ENCODE measurements at places on chromosomes 11 and 22.

- DNase-seq: no peak
Measured at GRCh38 chr22:34776817-34777216, 289.1 kb upstream of the ISX start.

- DNase-seq: no peak
Measured at GRCh38 chr22:36395055-36395849, 7.5 kb upstream of the MYH9 start.

DNA sequence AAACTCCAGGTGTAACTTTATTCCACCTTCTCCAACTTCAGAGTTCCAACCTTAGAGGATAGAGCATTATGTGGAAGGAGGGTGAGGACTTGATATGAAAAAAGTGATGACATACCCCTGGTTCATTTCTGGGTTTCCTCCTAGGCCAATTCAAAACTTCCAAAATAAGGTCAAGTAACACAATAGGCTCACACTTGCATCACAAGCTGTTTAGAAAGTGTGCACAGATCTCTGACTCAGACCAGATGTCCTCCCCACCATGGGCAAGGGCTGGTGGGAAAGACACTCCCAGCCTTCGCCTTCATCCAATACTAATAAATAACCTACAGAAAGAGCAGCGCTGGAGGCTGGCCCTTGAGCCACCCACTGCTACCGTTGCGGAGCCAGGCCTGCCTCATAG lies 5.8 kb upstream of the BUD13 start:
- no peak for DNase-seq

GRCh38 chr11:33825854-33826560 lies 51.7 kb upstream of the FBXO3 start:
- no peak for DNase-seq

DNA sequence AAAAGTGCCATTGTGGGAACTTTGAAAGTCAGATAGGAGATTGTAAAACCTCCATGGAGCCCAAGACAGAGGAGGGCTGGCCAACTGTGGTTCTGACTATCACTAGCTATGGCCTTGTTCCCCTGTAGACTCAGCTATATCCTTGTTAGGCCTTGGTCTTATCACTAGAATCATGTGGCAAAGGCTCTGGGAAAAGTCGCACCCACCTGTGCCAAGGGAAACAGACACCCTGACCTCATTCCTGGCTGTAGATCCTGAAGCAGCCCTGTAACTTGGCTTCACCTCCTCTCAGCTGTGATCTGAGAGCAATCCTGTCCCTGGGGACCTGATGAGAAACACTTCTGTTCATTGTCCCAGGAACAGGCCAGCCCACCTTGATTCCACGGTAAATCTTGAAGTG lies 566.2 kb downstream of the TMEM135 start:
- DNase-seq: no peak

DNA sequence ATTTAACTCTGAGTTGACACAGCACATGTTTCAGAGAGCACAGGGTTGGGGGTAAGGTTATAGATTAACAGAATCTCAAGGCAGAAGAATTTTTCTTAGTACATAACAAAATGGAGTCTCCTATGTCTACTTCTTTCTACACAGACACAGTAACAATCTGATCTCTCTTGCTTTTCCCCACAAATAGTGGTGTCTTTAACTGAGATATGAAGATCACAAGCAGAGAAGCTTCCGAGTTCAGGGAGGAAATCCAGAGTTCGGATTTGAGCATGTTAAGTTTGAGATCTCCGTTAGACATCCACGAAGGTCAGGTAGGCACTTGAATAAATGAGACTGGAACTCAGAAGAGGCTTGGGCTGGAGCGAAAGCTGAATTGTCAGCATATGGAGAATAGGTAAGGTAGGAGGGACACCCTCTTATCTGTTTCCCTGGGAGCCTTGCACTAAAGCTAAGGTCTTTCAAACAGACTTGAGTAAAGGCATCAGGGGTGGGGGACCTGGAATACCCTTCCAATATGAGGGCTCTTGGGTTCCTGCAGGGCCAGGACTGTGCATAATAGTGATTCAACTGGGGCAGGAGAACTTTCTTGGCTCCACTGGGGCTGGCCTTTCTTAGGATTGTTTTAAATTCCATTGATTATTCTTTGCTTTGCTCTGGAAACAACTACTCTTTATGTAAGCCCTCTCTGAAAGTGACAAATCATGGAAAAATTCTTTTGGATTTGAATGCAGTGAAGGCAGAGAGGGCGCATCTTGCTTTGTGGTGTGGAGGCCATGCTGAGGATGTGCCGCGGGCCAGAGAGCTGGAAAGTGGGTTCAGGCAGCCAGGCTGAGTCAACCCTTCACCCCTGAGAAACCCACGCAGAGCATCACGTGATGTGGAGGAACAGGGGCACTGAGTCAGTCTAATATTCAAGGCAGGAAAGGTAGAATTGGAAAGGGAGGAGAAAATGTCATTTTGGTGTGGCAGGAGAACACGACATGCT lies 62.7 kb upstream of the AMPD3 start:
- DNase-seq: no peak

DNA sequence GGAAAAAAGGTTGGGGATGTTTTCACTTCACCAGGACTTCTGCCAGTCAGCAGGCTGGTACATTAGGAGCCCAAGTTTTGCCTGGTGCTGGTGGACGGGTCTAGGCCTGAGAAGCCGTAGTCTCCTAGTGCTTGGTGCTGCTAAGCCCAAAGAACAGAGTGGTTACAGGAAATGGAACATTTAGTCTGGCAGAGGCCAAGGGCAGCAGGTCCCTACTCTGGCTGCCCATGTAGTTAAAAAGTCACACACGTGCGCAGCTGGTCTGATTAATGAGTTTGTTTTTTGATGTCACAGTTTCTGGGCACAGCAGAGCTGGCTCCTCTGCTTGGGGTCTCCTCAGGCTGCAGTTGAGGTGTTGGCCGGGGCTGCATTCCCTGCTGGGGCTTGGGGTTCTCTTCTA lies 20.6 kb downstream of the BCR start:
- no peak for DNase-seq

DNA sequence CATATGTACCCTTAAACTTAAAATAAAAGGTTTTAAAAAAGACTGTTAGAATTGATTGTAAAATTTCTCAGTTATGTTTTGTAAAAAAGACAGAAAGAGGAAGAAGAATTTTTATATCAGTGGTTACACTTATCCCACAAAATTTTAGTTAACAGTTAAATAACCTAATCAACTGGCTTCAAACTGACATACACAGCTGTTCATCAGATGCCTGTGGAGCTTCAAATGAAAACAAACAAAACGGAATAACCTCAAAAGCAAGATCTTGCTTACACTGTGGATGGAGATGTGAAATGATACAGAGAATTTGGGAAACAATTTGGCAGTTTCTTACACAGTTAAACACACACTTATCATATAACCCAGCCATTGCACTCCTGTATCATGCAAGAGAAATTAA lies 521.0 kb downstream of the ETS1 start:
- peak; percentile 74 for DNase-seq

DNA sequence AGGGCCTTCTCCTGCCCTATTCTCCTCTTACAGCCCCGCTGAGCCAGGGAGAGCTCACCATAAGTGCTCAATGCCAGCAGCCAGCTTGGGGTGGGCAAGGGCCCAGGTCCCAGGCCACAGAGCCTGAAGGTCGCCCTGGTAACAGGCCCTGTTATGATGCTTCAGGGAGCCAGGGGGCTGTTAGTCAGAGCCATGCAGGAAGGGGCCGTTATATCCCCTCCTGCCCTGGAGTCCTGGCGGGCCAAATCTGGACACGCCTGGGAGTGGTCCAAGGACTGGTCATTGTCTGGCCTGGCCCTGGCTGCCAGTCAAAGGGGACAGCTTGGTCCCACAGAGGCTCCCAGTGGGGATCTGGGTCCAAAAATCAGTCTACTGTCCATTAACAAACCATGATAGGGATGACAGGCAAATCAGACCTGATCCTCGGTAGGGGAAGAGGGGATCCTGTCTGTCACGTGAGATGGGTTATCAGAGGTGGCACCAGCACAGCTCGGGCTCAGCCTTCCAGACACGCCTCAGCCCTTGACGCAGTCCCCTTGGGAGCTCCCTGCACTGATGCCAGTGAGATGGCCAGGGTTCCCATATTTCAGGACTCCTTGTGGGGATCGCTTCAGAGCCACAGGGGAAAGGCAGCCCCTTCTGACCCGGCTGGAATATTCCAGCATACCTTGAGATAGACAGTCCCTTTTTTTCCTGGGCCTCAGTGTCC lies 55.9 kb downstream of the LRRC32 start:
- DNase-seq: no peak

GRCh38 chr11:19512618-19513017 lies 200.0 kb upstream of the NAV2 start:
- DNase-seq: no peak

DNA sequence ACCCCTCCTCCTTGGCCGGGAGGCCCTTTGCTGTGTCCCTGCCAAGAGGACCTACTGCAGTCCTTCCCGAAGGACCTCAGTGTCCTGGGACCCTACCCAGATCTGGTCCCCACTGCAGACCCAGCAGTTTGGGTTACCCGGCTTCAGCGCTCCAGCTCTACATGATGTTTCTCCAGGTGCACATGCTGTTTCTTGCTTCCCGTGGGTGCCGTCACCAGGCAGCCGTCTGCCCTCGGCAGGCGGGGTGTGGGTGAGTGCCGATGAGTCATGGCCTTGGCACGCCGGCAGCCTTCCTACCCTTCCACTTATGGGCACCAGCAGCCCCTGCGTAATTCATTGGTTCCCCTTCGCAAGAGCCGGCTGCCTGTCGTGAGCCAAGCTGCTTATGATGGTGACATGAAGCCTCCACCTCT lies 101.8 kb downstream of the BCR start:
- DNase-seq: no peak

- no peak for DNase-seq
Measured at GRCh38 chr11:77642228-77642627, 4.6 kb upstream of the CLNS1A start.
